ENCODE measurements at places on chromosomes 1 and 21. TPM values are rescaled to one million over a fixed set of nuclear protein-coding genes. Genes with fewer than 3 reads are reported as not detected.
A peak's percentile ranks its signal among the peaks of the same experiment; 100 is the strongest.

DNA sequence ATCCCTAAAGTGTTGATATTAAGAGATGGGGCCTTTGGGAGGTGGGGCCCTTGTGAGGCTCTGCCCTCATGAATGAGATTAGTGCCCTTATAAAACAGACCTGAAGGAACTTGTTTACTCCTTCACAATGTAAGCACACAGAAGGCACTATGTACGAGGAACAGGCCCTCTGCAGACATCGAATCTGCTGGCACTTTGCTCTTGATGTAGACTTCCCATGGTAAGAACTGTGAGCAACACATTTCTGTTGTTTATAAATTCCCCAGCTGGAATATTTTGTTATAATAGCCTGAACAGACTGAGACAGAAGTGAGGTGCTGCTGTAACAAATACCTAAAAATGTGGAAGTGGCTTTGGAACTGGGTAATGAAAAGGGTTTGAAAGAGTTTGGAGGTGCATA is 193.2 kb downstream of the TGFB2 start:
- H3K4me1 ChIP-seq: no peaks in the 10 kb centered on the region
- DNase-seq: no peak
- H3K27ac ChIP-seq: no peak overlapping the region
- no peaks in the 10 kb centered on the region for H3K36me3 ChIP-seq

DNA sequence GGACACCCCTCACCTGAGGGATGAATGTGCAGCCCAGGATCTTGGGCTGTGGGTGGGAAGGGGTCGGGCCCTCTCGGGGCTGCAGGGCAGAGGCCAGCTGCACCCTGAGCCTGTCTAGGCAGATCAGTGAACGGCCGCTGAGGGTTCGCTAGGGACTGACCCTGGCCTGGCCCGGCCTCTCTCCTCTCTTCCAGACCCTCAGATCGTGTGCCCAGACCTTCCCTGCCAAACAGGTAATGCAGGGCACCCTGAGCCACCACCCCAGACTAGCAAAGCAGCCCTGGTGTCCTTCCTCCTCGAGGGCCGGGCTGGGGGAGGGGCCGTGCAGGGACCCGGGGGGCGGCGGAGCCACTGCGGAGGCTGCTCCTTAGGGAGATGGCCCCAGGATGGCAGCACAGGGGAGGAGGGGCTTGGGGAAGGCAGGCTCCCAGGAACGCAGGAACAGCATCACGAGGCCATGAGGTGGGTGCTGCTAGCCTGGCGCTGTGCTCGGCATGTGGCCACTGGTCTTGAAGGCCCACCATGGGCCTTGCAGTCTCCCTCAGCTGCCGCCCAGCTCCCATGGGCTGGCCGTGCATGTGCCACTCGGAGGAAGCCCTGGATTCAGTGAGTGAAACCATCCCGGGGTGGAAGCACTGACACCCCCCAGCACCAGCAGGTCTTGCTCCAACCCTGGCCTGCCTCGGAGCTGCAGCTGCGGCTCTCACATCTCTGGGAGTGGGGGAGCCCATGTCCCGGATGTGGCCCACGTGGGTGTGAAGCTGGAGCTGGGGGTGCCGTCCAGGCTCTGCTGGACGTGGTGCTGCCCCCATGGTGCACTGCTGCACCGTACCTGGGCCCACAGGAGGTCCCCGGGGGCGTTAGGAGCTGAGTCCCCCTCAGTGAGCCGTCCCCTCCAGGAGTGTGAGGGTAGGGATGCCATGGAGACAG is 28.7 kb downstream of the COL6A2 start:
- H3K4me1 ChIP-seq: no peaks in the 10 kb centered on the region
- peak; percentile 57 for DNase-seq
- no peaks in the 10 kb centered on the region for H3K27me3 ChIP-seq

- DNase-seq: no peak
- H3K27ac ChIP-seq: no peak overlapping the region
- no peaks in the 10 kb centered on the region for H3K27me3 ChIP-seq
- H3K36me3 ChIP-seq: no peaks in the 10 kb centered on the region
Observed at GRCh38 chr1:161311595-161312181, 1.9 kb upstream of the MPZ start.

GRCh38 chr1:57162607-57163261 is 196.9 kb upstream of the C8B start:
- H3K36me3 ChIP-seq: no peaks in the 10 kb centered on the region
- H3K27ac ChIP-seq: no peak overlapping the region
- H3K4me1 ChIP-seq: peaks cover 10% of the 10 kb centered on the region
- DNase-seq: peak; percentile 16

DNA sequence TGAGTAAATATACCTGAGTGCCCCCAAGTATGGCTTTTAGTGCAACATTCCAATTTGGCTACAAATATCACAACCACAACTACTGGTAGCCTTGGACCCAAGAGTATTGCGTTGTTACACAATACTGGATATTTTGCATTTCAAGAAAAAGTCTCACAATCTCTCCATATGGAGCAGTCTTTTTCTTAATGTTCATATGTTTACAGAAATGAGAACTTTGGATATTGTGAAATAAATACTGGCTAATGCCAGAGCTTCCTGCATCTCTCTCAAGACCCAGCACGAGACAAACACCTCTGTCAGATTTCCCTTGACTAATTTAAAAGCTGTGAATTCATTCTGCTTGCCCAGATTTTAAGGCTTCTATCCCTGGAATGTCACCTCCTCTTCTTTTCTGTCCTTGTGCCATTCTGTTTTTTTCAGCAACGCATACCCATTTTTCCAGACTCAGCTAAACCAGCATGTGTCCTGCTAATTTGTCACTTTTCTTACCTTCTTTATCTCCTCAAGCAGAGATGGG is 136.2 kb upstream of the BACE2 start:
- no peaks in the 10 kb centered on the region for H3K36me3 ChIP-seq
- DNase-seq: no peak
- H3K4me1 ChIP-seq: no peaks in the 10 kb centered on the region
- H3K27ac ChIP-seq: no peak overlapping the region
- no peaks in the 10 kb centered on the region for H3K27me3 ChIP-seq

The C1orf226 gene
- 26.2 TPM for total RNA-seq

The FMO2 gene
- 6.6 TPM for total RNA-seq

The CADM3 gene
- total RNA-seq: 0.11 TPM

The KCNA10 gene
- not detected for total RNA-seq

All from right lobe of liver (tissue), 6 donors.